ENCODE measurements at places on chromosomes 5 and 9.

DNA sequence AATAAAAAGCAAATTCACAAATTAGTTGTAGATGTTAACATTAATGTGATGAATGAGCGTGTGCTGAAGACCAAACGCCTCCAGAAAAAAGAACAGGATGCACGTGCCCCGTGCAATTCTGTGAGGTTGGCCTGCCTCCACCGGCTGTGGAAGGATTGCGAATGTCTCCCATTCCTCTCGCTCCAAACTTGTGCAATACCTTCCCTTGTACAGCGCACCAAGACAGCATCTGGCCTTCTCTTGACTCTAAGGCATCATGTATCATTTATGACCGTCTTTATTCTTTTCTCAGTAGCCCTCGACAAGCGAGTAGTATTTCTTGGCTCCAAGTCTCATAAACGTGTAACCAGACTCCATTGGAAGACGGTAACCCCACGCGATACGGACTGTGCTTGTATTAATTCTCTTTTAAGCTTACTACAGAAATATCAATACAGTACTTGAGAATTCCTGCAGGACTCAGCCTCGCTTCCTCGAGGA is 1.5 kb upstream of the TESK1 start:
- peak; percentile 94 for DNase-seq

DNA sequence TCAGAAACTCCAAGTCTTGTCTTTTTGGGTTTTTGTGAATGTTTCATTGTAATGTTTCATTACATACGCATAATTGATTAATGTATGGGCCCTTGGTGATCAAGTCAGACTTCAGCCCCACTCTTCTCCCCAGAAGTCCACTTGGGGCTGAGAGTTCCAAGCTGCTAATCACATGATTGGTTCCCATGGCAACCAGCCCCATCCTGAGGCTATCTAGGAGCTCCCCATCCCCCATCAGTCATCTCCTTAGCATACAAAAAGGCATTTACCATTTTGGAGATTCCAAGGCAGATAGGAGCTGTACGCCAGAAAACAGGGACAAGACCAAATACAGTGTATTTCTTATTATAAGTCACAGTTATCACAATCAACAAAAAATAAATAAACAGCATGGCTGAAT is 22.9 kb upstream of the SYK start:
- DNase-seq: no peak

DNA sequence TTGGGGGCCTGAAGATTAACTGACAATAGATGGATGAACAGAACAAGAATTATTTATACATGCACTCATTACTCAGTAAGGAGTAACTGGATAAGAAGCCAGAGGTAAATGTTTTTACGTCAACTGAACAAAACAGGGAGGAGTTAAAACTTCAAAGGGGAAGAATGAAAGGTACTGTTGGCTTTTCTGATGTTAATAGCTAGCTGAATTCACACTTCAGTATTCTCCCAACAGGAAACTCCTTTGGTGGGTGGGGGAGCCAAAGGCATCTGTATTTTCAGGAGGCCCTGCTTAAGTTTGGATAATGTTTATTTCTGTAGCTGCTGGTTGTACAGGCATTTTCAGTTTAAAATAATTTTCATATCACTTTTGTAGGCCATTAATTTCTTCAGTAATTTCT is 23.2 kb upstream of the RFK start:
- no peak for DNase-seq

DNA sequence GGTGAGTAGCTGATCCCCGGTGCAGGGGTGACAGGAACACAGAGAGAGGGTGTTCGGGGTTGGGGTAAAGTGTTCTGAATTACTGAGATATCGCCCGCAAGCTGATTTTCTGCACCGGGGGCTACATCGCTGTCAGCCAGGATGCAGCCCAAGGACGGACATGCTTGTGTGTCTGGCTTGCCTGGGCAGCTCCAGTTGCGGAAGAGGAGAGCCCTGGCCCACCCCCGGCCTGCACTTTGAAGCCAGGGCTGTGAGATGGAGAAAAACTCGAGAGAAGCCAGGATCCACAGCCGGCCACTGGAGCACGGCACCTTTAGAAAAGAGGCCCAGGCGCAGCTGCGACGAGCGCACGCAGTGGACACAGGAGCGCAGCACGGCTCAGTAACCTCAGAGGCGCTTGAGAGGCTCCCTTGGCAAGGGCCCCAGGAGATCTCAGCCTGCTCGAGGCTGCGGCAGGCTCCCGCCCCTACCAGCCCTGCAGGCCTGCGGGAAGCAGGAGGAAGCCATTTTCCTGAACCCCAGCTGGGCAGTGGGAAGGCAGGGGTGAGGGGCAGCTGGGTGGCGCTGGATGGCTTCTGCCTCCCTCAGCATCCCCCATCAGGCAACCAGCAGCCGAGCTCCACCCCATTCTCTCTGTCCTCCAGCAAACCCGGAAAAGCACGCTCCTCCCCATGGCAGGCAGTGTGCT is 59.2 kb downstream of the C9orf50 start:
- DNase-seq: peak; percentile 78

DNA sequence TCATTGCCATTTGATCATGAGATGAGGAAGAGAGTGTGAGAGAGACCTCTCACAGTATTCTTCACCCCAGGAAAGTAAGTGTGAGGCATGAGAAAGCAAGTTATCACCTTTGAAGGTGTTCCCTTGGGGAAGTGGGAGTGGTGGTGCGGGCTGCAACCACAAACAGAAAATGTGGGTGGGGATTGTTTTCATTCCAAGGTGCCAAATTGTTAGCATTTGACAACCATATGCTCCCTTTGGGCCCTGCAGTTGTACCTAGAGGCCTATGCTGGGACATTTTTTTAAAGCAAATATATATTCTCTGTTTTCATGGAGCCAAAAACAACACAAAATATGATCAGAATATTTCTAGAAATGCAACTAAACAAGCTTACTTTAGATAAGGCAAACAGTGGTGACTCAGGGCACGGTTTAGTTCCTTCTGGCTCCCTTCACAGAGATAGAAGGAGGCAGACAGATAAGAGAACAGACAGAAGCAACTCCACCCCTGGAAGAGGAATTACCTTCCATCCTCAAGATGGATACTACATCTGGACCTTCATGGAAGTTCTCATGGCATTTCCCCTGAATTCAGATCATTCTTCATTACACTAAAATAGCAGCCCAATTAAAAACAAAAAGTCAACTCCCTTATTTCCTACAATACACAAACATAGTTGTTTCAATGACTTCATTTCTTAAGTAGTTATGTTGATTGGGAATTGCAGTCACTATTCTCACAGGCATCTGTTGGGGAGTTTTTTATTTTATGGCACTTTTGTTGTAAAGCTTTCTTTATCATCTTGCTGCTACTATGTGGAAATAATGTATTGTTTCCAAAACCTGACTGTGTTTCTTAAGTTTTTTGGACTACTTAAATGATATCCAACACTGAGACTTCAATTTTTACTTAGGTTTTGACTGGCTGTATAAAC is 416.6 kb downstream of the PLK2 start:
- DNase-seq: no peak

DNA sequence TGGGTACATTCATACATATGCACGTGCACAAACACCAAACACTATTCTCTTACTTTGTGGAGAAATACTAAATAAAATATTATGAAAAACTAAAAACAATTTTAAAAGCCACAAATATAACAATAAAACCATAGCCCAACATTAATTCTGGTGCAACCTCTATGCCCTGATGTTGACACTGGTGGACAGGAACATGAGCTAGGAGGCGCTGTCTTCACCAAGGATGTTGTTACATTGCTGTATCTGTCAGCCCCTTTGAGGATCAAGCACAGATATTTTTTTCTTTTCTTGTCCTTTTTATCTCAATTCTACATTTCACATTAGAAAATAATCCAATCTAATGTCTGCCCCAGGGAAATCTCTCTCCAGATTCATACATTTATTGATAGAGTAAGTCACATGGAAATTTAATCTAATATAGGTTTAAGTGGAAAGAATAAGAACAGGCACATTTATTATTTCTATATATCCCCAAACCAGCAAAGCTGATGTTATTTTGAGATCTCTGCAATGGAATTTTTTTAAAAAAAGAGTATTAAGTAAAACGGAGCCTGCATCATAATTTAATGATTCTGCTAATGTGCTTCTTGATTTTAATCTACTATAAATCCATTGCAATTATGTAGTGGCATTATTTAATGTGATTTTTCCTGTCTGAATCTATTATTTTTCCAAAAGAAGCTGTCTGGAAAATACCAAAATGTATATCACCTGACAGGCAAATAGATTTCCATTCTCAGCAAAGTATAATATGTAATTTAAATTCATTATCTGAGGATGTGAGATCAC is 716.5 kb downstream of the MTRR start:
- DNase-seq: peak; percentile 11

- DNase-seq: no peak
Measured at GRCh38 chr9:130144703-130145102, 27.5 kb upstream of the NCS1 start.

DNA sequence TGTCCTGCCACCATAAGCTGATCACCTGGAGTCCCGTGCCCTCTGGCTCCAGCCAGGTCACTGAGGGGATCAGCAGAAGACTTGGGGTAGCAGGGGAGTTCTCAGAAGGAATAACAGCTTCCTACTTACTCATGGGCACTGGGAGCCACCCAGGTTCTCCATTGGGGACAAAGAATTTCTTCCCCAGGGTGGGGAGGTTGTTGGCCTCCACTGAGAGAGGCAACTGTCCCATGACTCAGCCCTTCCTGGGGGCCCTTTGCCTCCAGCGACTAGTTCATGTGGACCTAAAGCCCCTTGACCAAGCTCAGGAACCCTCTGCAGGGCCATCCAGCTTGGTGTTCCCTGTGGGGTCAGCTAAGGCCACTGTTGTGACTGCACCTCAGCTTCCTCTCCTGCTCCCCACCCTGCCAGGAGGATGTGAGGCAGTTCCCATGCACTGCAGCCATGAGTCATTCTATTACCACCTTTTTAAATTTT is 175.0 kb downstream of the AUH start:
- no peak for DNase-seq

DNA sequence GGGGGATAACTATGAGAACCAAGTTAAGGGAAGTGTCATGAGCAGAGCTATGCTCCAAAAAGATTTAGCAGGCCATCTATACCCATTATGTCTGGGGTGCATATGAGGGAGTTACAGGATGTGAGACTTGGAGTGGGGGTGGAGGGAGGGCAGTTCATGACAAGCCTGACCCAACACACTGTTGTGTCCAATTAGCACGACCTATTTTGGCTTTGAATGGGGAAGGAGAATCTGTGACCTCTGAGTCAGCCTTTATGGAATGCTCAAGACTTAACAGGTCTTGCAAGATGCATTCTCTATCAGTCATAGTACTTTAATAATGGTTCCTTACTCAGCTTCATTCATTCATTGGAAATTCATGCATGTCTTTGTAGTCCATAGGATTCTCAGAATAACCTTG is 71.7 kb downstream of the GRIA1 start:
- peak; percentile 49 for DNase-seq

- DNase-seq: peak; percentile 9
Measured at GRCh38 chr9:20280330-20280729, 342.0 kb downstream of the MLLT3 start.

- no peak for DNase-seq
Measured at GRCh38 chr5:104569621-104570020, 1007.0 kb upstream of the NUDT12 start.

- DNase-seq: peak; percentile 97
Measured at GRCh38 chr9:127122176-127123063, at the start of gene ANGPTL2. TSS of gene ANGPTL2 (minus strand) at chr9:127122635. CDS start at chr9:127108731, 13,904 bp downstream.
